ENCODE measurements at places on chromosomes 13 and 19.

- peak; percentile 53 for ATAC-seq
Observed at GRCh38 chr19:11137542-11138384, 17.8 kb downstream of the SPC24 start.

GRCh38 chr13:71751073-71751472 is 115.9 kb downstream of the DACH1 start:
- ATAC-seq, result no peak

DNA sequence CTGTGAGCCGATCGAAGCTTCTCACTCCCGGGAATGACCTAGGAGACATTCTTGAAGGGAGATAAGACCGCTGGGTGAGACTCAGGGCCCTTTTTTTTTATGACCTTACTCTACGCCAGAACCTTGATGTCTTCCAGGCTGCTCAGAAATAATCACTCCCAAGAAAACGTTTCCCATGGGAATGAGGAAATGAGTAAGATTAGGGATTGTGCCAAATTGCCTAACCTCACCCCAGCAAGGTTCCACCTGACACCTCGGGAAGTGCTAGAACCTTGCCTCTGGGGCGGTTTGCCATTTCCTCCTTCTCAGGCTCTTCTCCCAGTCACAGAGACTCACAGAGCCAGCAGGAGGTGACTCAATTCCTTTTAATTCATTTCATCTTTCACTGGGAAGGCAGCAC is 2.3 kb downstream of the SLC46A3 start:
- ATAC-seq, result no peak

- ATAC-seq, result no peak
Observed at GRCh38 chr19:6030214-6030507, 52.2 kb upstream of the RANBP3 start.

- no peak for ATAC-seq
Observed at GRCh38 chr13:82654861-82655855, 1227.1 kb downstream of the SLITRK1 start.
